T-helper 1 cell treated with Interleukin-12 subunit alpha and Interleukin-12 subunit beta and Interleukin-4 antibody, amounts not matched to agents 30 ng/mL and 1 ng/mL, for 36 hours (primary cell): ENCODE measurements at places on chromosomes 1 and 21. TPM values are rescaled to one million over a fixed set of nuclear protein-coding genes. Genes with fewer than 3 reads are reported as not detected.

CCDC185 gene
- total RNA-seq: not detected in 2 replicates

GPR52 gene
- total RNA-seq: 4.4 and 4.7 TPM in 2 replicates

CRTC2 gene
- 103 and 107 TPM in 2 replicates for total RNA-seq

TMEM200B gene
- total RNA-seq: 0.07 TPM in 1 of 2 replicates, not detected in the other

MYBPH gene
- total RNA-seq: not detected in 2 replicates

LCE2C gene
- not detected in 2 replicates for total RNA-seq

KRTAP21-2 gene
- not detected in 2 replicates for total RNA-seq

CYP2J2 gene
- 1.5 and 1.8 TPM in 2 replicates for total RNA-seq

CNTN2 gene
- not detected in 2 replicates for total RNA-seq

FASLG gene
- total RNA-seq: 12.4 and 12.7 TPM in 2 replicates

VWA5B1 gene
- total RNA-seq: not detected in 2 replicates

OR2L5 gene
- not detected in 2 replicates for total RNA-seq

CYB561D1 gene
- 22.5 and 24.1 TPM in 2 replicates for total RNA-seq

MR1 gene
- total RNA-seq: 38.8 and 39.7 TPM in 2 replicates

PEAR1 gene
- total RNA-seq: 0.12 and 0.29 TPM in 2 replicates

CELA2A gene
- total RNA-seq: not detected in 2 replicates

TMEM35B gene
- 34.5 and 35.1 TPM in 2 replicates for total RNA-seq

B3GALT2 gene
- 2.1 and 2.9 TPM in 2 replicates for total RNA-seq

S100A3 gene
- total RNA-seq: 0.24 TPM in 1 of 2 replicates, not detected in the other

LCA5L gene
- 0.07 TPM in 1 of 2 replicates, not detected in the other for total RNA-seq

PTGFRN gene
- 15.0 and 15.3 TPM in 2 replicates for total RNA-seq

MAP3K21 gene
- 0.91 and 0.93 TPM in 2 replicates for total RNA-seq

IRF6 gene
- total RNA-seq: 0.15 TPM in 1 of 2 replicates, not detected in the other

BRDT gene
- total RNA-seq: 0.25 TPM in 1 of 2 replicates, not detected in the other

SLC9A1 gene
- 28.0 and 30.0 TPM in 2 replicates for total RNA-seq

TLR5 gene
- total RNA-seq: 0.17 TPM in 1 of 2 replicates, not detected in the other

LCE2B gene
- total RNA-seq: not detected in 2 replicates

RNU1-3 gene
- 2,156 and 2,251 TPM in 2 replicates for total RNA-seq

TSACC gene
- 0.59 TPM in 1 of 2 replicates, not detected in the other for total RNA-seq

NAV1 gene
- 2.2 and 2.3 TPM in 2 replicates for total RNA-seq

MSH4 gene
- total RNA-seq: 0.34 and 0.41 TPM in 2 replicates

VHLL gene
- not detected in 2 replicates for total RNA-seq

SLC1A7 gene
- total RNA-seq: not detected in 2 replicates

DMRTA2 gene
- not detected in 2 replicates for total RNA-seq

LIN28A gene
- not detected in 2 replicates for total RNA-seq

KRTAP19-1 gene
- total RNA-seq: not detected in 2 replicates

C1orf141 gene
- not detected in 2 replicates for total RNA-seq

ODR4 gene
- 17.6 and 19.0 TPM in 2 replicates for total RNA-seq

ADGRL4 gene
- not detected in 2 replicates for total RNA-seq

RUNX3 gene
- 179 and 186 TPM in 2 replicates for total RNA-seq

S100A16 gene
- total RNA-seq: not detected in 2 replicates

PTPRC gene
- total RNA-seq: 762 and 773 TPM in 2 replicates

GPR161 gene
- total RNA-seq: 0.27 and 0.56 TPM in 2 replicates

CD160 gene
- total RNA-seq: 0.17 TPM in 1 of 2 replicates, not detected in the other

ASCL5 gene
- not detected in 2 replicates for total RNA-seq

PRKCZ gene
- total RNA-seq: 2.5 and 2.6 TPM in 2 replicates

ANKRD65 gene
- not detected in 2 replicates for total RNA-seq

MX2 gene
- total RNA-seq: 66.3 and 74.2 TPM in 2 replicates

CELA3A gene
- not detected in 2 replicates for total RNA-seq

SLC22A15 gene
- 0.27 and 1.4 TPM in 2 replicates for total RNA-seq

THEM5 gene
- total RNA-seq: not detected in 2 replicates

C21orf91 gene
- total RNA-seq: 61.9 and 67.9 TPM in 2 replicates

S100A7A gene
- total RNA-seq: not detected in 2 replicates

EFNA3 gene
- 0.90 and 2.3 TPM in 2 replicates for total RNA-seq

UQCRHL gene
- 1.2 and 1.4 TPM in 2 replicates for total RNA-seq

IGFN1 gene
- not detected in 2 replicates for total RNA-seq

SYNC gene
- not detected in 2 replicates for total RNA-seq

LRRC71 gene
- total RNA-seq: not detected in 2 replicates

CAMK2N1 gene
- 0.80 and 0.83 TPM in 2 replicates for total RNA-seq
